ENCODE measurements at places on chromosomes 7 and 10.

DNA sequence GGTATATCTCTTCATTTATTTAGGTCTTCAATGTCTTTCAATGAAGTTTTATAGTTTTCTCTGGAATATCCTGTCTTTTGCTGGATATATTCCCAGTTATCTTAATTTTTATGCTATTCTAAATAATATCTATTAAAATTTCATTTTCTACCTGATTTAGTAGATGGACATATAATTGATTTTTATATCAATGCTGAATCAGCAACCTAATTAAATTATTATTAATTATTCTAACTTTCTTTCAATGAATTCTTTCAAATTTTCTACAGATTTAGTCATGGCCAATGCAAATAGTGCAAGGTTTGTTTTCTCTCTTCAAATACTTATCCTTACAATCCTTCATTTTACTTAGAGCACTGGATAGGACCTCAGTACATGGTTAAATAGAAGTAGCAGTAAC, 56.8 kb downstream of the DENND11 start:
- no peak for DNase-seq

DNA sequence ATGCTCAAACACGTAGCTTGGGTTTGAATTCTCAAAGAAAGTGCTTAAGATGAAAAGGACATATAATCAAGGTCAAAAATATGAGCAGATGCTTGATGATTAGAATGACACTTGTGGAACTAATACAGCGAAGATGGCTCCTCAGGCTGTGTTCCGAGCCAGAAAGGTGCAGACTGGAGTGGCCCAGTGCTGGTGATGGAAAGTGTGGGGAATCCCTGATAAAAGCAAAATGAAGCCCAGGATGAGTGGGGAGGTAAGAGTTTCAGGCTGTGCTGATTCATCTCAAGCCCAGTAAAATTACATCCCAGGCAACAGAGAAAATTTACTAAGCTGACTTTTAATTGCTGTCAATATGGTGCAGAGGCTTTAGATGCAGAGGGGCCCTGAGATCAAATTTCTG, 77.8 kb upstream of the IKZF1 start:
- no peak for DNase-seq

DNA sequence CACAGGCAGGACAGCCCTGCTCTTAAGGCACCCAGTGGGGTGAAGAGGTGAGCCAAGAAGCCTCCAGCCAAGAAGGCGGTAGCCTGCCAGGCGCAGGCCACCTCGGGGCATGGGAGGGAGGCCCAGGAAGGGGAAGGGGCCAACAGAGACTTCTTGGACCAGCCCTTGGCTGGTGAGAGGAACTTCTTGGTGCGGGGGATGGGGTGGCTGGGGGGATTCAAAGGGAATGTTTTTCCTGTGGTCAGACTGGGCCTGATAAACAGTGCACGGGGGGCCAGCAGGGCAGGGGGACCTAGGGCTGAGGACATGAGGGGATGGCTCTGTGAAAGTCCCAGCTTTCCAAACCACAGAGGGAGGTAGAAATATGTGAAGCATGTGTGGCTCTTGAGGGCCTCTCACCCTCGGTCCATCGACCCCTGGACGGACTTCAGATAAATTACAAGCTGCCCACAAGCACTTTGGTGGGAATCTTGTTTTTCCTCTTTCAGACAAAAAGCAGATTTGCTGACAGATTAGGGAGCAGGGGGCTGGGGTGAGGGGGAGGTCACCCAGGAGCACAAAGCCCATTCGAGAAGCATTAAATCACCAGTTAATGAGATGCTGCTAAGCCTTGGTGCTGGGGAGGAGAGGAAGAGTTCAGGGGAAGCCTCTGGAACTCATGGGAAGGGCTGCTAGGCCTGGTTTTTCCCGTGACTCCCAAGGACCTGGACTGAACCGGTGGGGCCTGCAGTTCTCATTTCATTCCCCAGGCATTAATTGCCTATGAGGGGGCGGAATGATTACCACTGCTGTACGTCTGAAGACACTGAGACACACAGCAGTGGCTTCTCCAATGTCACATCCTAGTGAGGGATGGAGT, 11.3 kb downstream of the CRYGN start:
- no peak for DNase-seq

- DNase-seq: no peak
These were observed 198.0 kb downstream of the SKIDA1 start for GRCh38 chr10:21327289-21327993.

- DNase-seq: no peak
These were observed 24.9 kb downstream of the RCC1L start for GRCh38 chr7:75048435-75049379.

DNA sequence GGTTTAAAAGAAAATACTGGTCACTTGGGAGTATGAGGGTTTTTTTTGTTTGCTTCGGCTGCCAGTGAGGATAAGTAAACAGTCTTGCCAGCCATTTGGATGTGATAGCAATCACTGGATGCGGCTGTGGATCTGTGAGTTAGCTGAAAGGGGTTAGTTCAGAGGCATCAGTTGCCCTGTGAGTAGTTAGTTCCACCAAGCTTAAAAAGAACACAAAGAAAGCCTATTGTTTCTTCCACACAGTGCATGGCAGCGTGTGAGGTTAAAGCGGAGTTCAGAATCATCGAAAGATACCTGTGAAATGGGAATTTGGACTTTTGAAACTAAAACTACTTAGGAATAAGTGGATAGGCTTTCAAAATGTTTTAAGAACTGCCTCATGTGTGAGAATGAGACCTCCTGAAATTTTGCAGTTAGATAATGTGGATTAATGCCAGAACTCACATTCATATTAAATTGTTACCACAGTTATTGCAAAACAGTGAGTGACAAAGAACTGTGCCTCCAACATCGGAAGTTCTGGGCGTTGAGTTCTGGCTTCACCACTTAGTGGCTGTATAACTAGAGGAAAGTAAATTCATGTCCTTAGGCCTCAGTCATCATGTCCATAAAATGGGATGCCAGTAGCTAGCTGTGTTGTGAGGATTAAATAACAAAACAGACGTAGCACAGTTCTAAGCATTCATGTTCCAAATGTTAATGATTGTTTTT, 31.3 kb downstream of the KIAA1217 start:
- no peak for DNase-seq

- no peak for DNase-seq
These were observed 62.7 kb downstream of the KAT6B start for GRCh38 chr10:74888962-74889661.

GRCh38 chr7:124686543-124687171, 78.9 kb downstream of the GPR37 start:
- DNase-seq: no peak

- no peak for DNase-seq
These were observed 73.6 kb upstream of the FAM20C start for GRCh38 chr7:118615-119391.

DNA sequence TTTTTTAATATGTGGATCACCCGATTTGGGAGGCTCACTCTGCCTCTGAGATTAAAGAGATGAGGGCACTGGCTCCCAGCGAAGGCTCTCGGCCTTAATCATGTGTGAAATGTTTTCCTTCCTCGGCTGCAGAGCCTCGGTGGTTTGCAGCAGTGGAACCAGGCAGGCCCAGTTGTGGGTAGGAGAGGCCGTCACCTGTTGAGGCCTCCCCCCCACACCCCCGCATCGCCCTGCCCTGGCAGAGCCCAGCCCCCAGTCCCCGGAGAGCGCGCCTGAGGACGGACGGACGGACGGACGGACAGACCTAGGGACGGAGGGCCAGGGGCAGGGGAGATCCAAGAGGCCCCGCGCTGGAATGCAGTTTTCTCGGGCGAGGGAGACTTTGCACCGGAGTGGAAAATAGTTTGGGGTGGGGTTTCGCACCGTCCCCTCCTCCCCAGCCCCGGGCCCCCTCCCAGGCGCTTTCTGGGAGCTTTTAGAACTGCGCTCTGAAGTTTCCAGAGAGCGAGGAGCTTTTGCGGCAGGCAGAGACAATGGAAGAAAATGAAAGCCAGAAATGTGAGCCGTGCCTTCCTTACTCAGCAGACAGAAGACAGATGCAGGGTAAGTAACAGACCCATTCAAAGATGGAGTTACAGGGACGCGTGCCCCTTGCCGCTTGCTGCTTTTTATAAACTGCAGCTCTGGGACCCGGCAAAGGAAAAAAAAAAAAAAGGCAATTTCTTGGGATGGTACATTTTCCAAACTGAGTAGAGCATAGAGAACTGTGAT, at the start of gene KIAA1217:
TSS of gene KIAA1217 (plus strand) at position 478 of the 771 bp plus-strand sequence. CDS start at position 534, 56 bp downstream.
- DNase-seq: no peak

DNA sequence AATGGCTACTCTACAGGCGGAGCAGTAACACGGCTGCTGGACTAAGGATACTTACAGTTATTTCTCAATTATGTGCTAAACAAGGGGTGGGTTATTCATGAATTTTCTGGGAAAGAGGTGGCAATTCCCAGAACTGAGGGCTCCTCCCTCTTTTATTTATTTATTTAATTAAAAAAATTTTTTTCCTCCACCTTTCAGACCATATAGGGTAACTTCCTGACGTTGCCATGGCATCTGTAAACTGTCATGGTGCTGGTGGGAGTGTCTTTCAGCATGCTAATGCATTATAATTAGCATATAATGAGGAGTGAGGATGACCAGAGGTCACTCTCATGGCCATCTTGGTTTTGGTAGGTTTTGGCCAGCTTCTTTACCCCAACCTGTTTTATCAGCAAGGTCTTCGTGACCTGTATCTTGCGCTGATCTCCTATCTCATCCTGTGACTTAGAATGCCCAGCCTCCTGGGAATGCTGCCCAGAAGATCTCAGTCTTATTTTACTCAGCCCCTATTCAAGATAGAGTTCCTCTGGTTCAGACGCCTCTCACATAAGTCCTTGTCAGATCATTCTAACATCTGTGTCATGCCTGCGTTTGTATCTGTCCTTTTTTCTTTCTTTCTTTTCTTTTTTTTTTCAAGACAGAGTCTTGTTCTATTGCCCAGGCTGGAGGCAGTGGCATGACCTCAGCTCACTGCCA, 15.9 kb upstream of the STOX1 start:
- no peak for DNase-seq

DNA sequence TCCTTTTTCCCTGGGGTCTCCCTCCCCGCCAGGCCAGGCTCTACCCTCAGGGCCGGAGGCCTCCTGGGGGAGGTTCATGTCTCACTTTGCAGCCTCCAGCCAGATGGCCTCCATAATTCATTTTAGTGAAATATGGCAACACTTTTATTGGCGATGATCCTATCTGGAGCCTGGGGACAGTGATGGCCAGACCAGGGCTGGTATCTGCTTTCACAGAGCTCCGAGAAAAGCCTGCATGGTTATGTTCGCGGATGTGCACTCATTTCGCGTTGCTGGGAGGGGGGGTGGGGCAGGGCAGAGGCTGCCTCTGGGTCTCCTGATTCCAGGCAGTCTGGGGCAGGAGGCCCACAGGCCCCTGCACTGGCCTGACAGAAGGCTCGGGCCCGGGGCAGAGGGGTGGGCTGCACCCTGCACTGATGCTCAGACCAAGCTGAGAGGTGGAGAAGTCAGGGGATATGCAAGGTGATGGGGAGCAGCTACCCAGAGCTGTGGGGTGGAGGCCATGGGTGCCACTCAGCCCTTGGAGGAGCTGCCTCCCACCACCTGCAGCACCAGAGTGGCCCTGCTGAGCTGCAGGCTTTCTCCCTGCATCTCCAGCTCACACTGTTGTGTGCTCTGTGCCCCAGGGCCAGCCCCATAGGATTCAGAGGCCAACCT, 85.3 kb upstream of the RET start:
- no peak for DNase-seq

- no peak for DNase-seq
These were observed 121.8 kb upstream of the ZNF722 start for GRCh38 chr7:63876707-63877322.

- DNase-seq: no peak
These were observed 26.8 kb upstream of the THSD7A start for GRCh38 chr7:11858622-11859302.

- no peak for DNase-seq
These were observed 4.2 kb downstream of the PURB start for GRCh38 chr7:44881066-44881600.

DNA sequence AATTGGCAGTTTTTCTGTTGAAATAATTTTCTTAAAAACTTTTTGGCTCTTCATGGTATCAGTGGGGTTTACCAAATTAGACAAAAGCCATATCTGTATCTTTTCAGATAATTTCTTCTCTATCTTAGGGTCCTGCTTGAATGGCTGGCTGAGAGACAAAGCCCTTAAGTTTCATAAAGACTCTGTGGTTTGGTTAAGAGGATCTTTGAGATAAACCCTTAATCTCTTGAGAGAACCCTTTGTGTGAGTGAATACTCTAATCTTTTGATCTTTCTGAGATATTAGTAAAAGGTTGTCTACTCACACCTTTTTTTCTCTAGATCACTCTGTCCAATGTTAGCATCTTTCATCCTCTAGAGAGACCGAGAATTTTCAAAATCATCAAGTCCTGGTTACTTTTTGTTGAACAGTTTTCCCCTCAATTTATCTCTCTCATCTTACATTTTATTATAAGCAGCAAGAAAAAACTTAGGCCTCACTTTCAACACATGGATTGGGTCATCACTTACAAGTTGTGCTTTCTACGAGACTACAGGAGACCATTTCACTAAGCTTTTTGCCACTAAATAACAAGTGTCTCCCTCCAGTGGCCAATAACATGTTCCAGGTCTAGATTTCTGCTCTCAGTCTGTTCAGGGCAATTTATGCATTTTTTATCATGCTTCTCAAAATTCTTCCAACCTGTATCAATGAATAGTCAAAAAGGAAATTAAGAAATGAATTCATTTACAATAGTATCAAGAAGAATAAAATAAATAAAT, 28.4 kb downstream of the DNAJC9 start:
- DNase-seq: no peak

DNA sequence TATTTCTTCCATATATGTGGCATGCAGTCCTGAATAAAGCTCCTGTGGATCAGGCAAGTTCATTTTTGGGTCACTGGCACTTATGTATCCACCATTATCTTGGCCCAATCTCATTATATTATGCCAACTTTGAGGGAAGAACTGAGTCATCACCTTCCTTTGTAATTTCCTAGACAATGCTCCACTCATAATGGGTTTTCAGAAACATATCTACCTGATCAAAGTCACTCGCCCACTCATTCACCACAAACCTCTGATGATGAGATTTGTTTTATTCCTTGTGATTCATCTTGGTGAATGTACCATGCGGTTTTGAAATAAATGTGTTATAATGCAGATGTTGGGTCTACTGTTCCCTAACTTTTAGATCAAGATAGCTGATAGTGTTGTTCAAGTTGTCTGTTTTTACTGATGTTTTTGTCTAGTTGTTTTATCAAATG, 525.8 kb downstream of the KIF20B start:
- DNase-seq: no peak

- DNase-seq: no peak
These were observed 34.9 kb downstream of the SRPK2 start for GRCh38 chr7:105353752-105354328.

DNA sequence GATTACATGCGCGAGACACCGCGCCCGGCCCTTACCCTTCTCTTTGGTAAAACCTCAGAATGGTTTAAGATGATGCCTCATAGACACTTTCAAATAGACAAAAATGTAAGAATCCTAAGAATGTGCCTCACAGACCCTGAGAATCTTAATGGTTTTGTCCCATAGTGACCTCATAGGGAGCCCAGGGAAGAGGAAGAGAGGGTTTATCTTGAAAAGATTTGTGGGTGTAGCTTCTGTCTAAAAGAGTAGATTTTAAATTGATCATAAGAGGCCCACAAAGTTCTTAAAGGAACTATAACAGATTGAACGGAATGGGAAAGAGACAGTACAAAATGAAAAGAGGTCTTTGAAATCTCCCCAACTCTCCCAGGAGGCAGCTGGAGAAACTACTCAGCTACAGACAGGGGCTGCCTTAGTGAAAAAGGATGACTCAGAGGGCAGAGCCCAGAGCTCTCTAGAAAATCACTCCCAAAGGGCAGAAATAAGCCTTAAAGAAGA, 220.6 kb downstream of the ADRA2A start:
- DNase-seq: no peak

GRCh38 chr10:8951440-8952089, 897.1 kb downstream of the GATA3 start:
- no peak for DNase-seq

GRCh38 chr10:44939691-44940401, 19.8 kb upstream of the RASSF4 start:
- DNase-seq: no peak

All from activated CD4-positive, alpha-beta T cell treated with anti-CD3 and anti-CD28 coated beads for 4 hours (primary cell).